ENCODE measurements at places on chromosomes 5 and 9.

DNA sequence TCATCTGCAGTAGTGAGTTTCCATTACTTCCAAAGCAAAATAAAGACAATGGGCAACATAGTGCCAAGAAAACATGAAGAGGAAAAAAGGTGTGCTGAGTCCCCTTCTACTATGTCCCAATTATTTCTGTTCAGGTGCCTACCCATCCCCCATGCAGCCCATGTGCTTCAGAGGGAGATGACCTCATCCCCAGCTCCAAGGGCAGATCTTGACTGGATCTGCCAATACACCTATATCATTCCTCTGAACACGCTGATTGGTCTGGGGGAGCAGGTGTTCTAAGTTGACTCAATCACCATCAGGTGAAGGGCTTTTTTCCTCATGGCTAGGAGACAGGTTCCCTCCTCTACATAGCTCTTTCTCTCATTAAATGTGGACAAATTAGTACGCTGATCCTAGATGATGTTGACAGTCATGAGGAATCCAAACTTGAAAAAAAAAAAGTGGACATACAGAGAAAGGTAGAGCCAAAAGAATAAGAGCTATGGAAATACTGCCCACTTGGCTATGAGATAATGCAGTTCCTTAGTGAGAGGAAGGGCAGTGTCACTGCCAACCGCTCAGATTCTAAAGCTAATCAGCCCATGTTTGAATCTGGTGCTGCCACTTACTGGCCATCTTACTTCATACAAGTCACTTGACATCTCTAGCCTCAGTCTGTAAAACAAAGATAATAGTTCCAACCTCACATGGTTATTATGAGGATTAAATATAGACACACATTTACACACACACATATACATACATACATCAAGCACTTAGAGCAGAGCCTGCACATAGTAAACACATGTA lies 23.1 kb downstream of the PRELID2 start:
- DNase-seq = no peak

DNA sequence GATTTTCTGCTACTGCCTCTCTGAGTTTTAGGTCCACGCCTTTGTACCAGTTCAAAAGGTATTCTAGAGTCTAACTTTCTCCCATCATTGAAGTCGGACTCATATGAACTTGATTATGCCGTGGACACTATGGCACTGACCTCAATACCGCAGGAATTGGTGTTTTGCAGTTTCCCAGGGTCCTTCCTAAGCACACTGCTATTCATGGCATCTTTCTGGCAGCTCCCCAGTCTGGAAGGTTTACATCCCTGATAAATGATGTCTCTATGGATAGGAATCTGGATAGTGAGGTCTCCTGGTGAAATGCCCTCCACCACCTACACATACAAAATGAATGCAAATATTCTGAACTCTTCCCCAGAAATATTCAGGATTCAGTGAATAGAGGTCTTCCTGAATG lies 422.2 kb downstream of the CTNND2 start:
- DNase-seq = no peak

DNA sequence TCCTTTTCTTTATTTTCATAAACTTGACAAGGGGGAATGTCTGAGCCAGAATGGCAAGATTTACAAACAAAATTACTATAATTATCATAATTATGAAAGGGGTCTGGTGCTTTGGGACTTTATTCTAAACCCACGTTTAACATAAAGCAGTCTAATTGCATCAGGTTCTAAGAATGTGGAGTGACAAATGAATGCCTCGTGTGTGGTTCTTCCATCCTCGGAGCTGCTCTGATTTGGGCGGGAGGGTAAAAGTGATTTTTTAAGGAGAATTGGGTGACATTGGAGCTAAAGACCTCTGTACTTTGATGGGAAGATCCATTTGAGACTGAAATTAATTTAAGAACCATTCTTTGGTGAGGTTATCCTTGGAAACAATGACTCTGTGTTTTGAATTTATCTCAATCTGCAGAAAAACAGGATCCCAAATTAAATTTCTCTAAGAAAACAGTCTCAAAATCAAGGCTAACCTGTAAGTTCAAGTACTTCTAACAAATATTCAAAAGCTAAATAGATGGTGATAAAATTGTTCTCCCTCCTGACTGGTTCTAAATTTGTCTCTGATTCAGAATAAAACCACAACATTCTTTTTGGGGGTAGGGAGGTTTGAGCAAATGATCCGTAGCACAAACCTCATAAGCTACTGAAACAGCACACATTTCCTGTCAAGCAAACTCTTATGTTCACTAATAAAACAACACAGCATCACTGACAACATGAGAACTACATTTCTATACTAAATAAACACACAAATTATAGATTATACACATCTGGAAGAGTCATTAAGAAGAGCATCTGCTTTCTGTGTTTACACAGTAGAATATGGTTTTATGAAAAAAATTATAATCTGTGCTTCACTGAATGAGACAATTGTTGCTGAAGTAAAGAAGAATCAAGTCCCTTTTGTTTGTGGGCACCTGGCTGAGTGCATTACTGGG lies 85.5 kb downstream of the DCP2 start:
- no peak for DNase-seq

DNA sequence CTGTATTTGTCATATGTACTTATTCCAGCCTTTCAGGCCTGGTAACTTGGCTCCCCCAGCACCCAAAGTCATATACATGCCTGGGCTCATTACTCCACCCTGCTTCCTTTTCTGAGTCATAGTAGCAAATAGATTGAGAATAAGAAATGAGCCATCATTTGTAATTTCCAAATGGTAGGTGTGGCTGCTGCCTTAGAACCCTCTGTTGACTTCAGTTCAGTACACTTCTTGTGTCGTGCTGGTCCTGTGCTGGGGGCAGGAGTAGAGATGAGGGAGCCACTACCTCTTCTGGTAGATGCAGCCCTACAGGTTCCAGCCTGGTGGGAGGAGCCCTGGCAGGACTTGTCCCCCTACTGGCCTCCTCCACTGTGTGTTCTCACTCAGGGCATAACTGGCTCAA lies 11.1 kb downstream of the GM2A start:
- DNase-seq = no peak

DNA sequence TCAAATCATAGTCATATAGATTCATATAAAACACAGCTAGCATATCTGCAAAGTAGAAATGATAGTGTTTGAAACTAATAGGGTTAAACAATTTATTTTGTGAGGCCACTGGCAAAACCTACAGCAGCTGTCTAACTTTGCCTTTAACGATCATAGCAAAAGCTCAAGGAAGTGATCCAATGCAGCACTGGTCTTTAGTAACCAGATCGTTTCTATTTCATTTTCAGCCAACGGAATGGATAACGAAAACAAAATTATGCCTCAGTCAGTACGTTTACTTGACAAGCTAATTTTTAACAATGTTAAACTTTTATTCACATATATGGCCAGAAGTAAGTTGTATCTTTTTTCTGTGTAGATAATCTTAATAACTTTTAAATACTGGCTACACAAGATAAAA lies 17.7 kb downstream of the MLLT3 start:
- DNase-seq = no peak

GRCh38 chr5:104372376-104372775 lies 809.8 kb upstream of the NUDT12 start:
- no peak for DNase-seq

DNA sequence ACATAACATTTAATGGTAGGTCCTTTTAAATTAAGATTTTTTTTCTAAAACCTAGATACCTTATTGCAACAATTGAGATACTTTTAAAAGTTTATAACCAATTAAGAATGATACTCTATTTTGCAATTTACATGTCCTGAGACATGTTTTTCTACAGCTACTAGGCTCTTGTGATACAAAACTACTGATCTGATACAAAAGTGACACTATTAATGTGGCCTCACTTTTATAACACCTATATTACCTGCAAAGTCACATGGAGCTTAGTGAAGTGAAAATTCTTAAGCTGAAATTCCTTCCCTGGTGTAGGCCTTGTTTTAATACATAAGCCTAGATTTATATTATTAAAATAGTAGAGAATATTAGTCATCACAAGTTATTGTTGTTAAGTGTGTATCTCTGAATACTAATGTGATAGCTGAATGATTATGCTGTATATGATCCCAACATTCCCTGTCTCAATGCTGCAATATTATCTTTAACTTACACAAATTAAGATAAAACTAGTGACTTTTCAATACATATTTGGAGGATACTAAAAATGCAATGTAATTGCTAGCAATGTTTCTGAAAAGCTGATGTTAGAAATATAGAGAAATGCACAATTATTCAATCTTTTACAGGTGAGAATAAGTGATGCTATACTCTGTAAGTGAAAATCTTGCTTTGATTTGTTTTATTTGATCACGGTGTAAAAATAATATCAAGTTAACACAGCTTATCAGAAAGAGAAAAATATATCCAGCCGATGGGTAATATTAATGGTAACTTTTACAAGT lies 2.6 kb downstream of the NFIB start:
- DNase-seq = no peak

GRCh38 chr5:90191352-90192045 lies 218.1 kb downstream of the CETN3 start:
- no peak for DNase-seq

GRCh38 chr9:79617395-79617794 lies 45.6 kb downstream of the TLE4 start:
- no peak for DNase-seq

DNA sequence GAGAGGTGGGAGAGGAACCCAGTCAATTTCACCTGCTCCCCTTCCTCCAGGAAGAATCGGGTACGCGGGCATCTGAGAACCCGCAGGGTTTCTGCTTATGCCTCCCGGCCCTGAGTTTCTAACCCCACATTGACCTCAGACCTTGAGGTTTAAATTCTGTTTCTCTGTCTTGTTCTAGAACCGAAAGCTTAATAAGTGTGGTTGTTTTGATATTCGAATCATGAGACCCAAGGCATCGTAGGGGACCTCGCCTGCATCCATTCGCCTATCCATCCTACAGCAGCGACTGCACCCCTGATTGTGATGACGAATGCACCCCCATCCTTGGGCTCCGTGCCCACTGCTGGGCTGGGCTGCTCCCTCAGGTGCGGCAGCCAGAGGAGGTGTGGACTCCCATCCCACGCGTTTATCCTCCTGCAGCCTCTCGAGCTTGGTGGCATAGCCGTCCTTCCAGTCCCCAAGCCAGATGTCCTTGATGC lies 80.8 kb upstream of the IER5L start:
- no peak for DNase-seq

- DNase-seq = no peak
Measured at GRCh38 chr5:96279801-96280542, 153.1 kb downstream of the PCSK1 start.

GRCh38 chr9:36064448-36065037 lies 27.8 kb downstream of the RECK start:
- DNase-seq = no peak

GRCh38 chr5:173644673-173645436 lies 28.4 kb upstream of the BOD1 start:
- DNase-seq = no peak

DNA sequence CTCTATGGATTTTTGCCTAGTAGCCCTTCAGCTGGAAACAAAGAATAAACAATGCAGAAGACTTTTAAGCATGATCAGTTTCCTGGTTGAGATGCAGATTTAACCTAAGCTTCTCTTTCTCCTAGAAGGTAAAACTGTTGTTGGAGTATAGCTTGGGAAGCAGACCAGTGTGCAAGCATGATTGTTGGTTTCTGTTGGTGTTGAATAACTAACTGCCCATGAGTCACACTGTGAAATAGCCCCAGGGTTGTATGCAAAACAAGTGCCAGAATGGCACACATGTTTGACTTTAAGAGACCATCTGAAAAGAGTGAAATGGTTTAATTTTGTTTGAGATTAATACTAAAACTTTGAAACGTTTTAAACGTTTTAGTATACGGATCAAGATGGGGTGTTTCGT lies 227.1 kb downstream of the ARHGEF28 start:
- no peak for DNase-seq

GRCh38 chr5:116970318-116970717 lies 395.7 kb upstream of the SEMA6A start:
- DNase-seq = no peak

- no peak for DNase-seq
Measured at GRCh38 chr5:140869555-140869886, 764 bp downstream of the PCDHA11 start.

- DNase-seq = no peak
Measured at GRCh38 chr9:111854799-111855198, 41.8 kb upstream of the UGCG start.

DNA sequence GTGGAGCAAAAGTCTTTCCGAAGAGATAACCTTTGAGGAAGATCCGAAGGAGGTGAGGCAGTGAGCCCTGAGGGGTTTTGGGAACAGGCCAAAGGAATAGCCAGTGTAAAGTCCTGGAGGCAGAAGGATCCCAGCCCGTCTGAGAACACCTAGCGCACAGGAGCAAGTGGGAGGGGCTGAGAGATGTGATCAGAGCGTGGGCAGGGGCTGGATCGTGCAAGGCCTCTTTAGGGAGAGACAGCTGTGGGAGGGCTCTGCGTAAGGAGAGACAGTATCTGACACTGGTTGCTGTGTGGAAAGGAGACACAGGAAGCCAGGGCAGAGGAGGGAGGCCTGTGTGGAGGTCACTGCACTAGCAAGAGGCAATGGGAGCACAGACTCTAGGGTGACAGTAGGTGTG lies 68.2 kb downstream of the BARX1 start:
- no peak for DNase-seq

GRCh38 chr9:5578018-5578697 lies 50.7 kb upstream of the RIC1 start:
- no peak for DNase-seq

- no peak for DNase-seq
Measured at GRCh38 chr5:28296254-28297013, 1258.0 kb upstream of the CDH9 start.

GRCh38 chr9:107020040-107020530 lies 157.1 kb downstream of the ZNF462 start:
- no peak for DNase-seq

All from effector CD4-positive, alpha-beta T cell (primary cell).